ELR (cell line): ENCODE measurements at places on chromosomes 2 and 18.

DNA sequence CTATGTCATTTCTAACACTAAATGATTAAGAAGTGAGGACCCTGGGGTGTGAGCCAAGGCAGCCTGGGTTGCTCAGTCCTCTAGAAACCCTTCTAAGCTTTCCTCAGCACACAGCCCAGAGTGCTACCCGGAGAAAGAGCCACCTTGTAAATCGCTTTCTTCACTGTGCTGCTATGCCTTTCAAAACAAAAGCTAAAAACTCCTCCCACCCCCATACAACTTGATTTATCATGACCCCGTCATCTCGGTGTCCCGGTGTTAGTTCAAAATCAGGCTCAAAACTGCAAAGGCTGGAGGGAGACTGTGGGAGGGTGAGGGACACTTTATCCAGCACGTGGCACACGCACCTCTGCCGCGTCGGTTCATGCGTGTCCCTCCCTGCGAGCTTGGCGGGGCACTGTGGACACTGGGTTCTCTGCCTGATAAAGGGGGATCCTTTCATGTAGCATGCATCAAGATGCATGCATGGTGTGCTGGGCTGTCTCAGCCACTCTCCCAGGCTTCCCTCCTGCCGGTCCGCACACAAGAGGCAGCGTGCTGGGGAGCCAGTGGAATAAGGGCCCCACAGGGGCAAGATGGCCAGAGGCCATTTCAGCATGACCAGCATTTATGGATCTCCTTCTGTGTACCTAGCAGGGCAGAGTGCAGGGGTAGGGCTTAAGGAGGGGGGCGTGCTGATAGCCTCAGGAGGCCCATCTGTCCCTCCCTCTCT lies 170.4 kb downstream of the SMAD7 start:
- no peak for DNase-seq

GRCh38 chr2:187364696-187365095 lies 83.4 kb downstream of the CALCRL start:
- DNase-seq, result no peak

GRCh38 chr2:40030456-40030975 lies 251.5 kb upstream of the THUMPD2 start:
- no peak for DNase-seq

DNA sequence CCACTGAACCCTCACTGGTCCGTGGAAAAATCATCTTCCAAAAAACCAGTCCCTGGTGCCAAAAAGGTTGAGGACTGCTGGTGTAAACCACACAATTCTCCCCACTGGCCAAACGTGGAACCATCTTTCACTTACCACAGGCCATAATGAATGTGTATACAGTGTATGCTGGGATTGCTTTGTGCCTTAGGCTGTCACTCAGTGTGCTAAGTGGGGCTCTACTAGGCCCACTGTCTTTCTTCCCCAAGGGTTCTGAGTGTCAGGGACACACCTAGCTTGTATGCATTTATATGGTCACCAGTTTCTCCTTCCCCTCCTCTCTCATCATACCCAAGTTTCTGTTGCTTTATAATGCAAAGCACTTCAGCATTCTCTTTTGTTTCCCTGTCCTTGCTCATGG lies 27.2 kb downstream of the SCYGR8 start:
- no peak for DNase-seq

DNA sequence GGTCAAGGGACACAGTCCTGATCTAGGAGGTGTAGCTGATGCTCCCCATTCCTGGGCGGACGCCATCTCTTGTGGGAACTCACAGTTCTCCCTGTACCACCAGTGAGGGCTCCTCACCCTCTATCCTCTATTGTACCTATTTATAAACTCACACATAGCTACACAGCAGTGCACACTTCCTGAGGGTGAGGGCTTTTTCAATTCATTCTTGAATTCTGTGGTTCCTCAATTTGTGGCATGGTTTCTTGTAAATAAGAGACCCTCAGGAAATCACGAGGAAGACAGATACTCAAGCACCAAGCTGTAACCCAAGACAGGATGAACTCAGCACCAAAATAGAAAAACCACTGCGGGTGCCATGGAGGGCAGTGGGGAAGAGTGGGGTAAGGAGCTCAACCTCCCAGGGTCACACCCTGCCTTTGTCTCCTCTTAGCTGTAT lies 245.9 kb upstream of the PXDN start:
- DNase-seq, result no peak

GRCh38 chr2:43927442-43927841 lies 68.3 kb downstream of the LRPPRC start:
- DNase-seq, result no peak

- no peak for DNase-seq
These were observed 157.7 kb downstream of the ANTXR1 start for GRCh38 chr2:69170661-69171060.

DNA sequence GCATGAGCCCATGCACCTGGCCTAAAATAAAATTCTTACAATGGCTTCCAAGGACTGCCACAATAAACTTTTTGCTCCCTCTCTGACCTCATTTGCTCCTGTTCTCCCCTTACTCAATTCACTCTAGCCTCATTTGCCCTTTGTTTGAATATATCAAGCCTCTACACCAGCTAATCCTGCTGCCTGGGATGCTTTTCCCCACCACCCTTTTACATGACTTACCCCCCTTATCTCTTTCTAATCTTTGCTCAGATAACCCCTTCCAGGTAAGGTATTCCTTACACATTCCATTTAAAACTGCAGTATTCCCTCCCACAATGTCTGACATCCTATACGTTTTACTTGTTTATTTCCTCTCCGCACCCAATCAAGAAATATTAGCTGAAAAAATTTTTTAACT lies 22.7 kb downstream of the IMMT start:
- no peak for DNase-seq

DNA sequence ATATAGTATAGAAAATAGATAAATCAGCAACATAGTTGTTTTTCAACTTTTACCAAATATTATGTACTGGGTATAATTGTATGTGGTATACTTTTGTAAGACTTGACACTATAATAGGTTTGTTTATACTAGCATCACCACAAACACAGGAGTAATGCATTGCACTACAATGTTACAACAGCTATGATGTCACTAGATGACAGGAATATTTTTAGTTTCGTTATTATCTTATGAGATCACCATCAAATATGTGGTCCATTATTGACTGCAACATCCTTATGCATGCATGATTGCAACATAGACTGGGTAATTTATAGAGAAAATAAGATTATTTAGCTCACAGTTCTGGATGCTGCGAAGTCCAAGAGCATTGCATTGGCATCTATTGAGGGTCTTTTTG lies 678.4 kb upstream of the ZNF804A start:
- peak; percentile 49 for DNase-seq

DNA sequence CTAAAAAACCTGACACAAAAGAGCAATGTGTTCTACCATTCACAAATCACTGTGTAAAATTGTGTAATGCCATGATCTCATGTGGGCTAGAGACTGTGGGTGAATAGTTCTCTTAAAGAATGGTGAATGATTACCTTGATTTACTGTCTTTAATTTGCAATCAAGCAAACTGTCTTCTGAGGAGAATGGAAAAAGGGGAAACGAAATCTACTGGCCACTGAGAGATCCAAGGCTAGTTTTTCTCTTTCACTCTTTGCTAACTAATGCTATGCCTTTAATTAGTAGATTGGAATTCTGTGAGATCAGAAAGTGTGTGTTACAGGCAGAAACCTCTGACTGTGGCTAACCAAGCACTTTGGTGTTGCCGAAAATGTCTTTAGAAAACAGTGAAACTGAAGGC lies 422.7 kb downstream of the TGIF1 start:
- no peak for DNase-seq

- peak; percentile 2 for DNase-seq
These were observed 108.1 kb downstream of the MYT1L start for GRCh38 chr2:2222931-2223330.

DNA sequence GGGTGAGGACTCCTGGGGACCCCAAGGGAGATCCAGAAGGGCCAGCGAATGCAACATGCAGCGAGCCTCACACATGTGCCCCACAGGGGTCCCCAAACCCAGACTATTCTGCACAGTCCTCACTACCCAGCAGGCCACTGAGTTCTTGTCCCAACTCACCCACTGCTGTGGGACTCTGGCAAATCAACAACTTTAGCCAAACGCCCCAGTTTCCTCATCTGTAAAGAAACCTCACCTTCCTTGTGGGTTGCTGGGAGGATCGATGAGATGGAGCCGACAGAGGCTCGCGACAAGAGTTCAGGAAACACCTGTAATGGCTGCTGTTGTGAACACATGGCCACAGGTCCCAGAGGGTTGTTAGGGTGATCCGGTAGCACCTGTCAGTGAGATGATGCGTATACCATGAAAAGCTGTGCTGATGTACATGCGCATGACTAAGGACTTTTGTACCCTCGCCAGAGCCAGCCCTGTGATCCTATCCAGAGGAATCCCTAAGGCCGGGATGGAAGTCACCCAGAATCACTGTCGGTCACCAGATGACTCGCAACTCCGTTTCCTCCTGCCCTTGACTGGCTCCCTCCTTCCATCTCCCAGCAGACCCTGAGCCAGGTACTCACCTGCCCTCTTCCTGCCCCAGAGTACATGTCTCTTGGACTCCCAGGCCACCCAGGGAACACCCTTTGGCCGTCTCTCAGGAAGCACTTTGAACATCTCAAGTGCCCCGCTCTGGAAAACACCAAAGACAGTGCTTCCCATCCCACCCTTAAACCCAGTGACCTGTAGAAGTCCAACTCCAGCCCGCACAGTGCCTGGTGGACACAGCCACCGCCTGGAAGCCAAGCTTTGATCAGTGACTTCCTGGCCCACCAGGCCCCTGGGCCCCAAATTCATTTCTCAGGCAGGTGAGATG lies 103.3 kb upstream of the ID2 start:
- no peak for DNase-seq

- peak; percentile 63 for DNase-seq
These were observed 336.3 kb downstream of the DYSF start for GRCh38 chr2:71789556-71790204.

- DNase-seq, result no peak
These were observed 964 bp downstream of the ZBTB7C start for GRCh38 chr18:48408111-48408726.

DNA sequence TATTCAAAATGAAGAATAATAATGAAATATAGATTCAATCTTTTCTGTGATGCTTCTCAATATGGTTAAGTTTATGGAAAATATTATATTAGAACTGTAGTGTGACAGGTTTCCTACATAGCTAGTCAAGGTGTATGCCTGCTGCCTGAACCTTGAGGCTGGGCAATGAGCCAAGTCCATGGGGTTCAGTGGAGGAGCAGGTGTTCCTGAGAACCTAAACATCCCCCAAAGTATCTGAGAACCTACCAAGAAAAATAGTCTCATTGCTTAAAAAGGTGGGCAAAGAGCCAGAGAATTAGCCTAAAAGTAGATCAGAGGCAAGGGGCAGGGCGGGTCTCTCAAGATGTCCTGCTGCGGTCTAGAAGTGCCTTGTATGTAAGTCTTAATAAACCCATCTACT lies 185.9 kb upstream of the SPHKAP start:
- no peak for DNase-seq
